CD4-positive, CD25-positive, alpha-beta regulatory T cell (primary cell): ENCODE measurements at places on chromosomes 3 and 15.
A peak's percentile ranks its signal among the peaks of the same experiment; 100 is the strongest.

- no peak for DNase-seq
Measured at GRCh38 chr3:127370906-127371305, 83.1 kb upstream of the PRR20G start.

- DNase-seq = peak; percentile 53
Measured at GRCh38 chr15:40843885-40844695, at the start of gene SPINT1. SPINT1 (plus strand) TSS chr15:40844048; CDS start chr15:40844555, 507 bp downstream.

DNA sequence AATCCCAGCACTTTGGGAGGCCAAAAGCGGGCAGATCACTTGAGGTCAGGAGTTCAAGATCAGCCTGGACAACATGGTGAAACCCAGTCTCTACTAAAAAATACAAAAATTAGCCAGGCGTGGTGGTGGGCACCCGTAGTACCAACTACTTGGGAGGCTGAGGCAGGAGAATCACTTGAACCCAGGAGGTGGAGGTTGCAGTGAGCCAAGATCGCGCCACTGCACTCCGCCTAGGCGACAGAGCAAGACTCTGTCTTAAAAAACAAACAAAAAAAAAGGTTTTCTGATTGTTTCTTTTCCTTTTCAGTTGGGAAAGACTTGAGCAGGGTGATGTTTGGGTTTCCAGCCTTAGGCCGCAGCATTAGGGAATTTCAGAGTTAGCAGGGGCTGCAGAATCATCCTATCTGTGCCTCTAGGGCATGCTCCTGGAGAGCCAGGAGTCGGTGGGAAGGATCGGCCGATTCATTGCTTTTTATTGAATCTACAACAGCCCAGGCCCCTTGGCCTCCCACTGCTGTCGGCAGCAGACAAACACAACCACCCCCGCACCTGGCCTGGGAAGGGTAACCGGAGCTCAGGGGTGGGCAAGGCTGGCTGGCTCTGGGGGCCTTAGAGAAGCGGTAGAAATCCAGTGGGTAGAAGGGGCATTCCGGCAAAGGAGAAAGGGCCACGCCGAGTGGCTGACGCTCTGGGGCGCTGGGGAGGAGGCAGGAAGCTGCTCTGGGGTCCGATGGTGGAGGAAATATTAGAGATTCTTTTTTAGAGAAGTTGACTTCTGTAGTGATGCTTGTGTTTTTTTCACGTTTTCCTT is 6.3 kb downstream of the CHAC1 start:
- DNase-seq = no peak

GRCh38 chr3:135192929-135193328 is 397.9 kb downstream of the EPHB1 start:
- no peak for DNase-seq

- DNase-seq = no peak
Measured at GRCh38 chr3:160150066-160150465, 75.2 kb upstream of the C3orf80 start.

GRCh38 chr15:78004919-78005634 is 72.4 kb downstream of the TBC1D2B start:
- DNase-seq = no peak

- no peak for DNase-seq
Measured at GRCh38 chr3:147418808-147419701, 9.9 kb downstream of the ZIC1 start.

DNA sequence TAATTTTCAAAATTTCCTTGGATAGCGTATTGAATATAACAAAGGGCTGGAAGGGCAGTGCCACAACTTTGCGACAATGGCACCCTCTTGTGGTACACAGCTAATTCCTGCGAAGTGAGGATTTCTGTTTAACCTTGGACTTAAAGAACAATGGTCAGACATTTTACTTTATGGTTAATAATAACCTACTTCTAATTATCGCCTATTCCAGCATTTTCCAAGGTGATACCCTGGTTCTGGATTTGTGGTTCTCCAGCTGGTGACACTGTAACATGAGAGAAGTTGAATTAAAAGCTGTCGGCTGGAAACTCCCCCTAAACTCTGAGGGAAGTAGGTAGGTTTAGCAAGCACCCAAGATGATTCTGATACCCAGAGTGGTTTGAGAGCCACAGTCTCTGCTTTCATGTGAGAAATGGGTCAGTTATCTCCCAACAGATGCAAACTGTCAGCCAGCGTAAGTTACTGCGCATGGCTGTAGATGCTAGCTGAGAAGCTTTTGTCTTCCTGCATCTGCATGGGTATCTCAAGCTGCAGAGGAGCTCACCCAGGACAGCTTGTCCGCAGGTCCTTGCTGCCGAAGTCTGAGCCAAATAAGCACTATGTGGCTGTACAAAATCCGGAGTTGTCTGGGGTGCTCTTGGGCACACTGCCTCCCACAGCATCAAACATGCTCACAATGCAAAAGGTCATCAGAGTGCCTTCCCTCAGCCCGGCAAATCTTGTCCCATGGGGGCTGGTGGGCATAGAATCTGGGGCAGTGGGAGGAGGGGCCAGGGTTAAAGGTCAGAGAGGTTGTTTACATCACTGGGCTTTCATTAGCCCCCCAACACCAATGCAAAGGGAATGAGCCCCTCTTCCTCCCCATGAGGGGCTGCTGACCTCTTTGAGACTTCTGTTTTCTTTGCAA is 6.6 kb upstream of the CHSY1 start:
- DNase-seq = peak; percentile 57
